Kidney epithelial cell (primary cell): ENCODE measurements at places on chromosomes 5 and 9. TPM values are rescaled to one million over a fixed set of nuclear protein-coding genes. Genes with fewer than 3 reads are reported as not detected.

DNA sequence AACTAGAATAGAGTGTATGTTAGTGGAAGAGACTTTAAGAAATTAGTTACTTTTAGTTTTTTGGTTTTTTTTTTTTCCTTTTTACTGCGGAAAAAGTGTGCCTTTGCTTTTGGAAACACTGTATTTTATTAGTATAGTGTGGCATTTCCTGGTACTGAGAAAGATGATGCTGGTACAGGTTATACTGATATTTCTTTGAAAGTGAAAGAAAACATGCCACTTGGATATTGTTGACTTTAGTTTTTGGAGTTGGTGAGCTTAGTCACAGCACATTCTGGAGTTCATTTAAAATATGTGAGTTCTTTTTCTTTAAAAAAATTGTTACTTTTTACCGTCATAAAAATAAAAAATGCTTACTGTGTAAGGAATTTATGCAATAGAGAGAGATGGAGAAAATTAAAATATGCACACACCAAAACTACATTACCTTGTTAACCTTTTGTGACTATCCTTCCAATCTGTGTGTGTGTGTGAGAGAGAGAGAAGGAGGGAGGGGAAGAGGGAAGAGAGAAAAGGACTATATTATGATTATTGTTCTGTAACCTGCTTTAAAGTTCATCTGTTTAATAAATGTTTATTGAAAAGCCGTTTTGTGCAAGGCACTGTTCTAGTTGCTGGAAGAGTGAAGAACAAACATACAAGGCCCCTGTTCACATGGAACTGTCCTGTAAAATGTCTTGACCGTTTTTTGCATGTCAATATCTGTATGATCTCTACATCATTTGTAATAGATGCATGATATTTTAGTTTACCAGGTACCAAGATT is 1.9 kb downstream of the UGCG start:
- no peak for DNase-seq

GRCh38 chr5:6995115-6995514 is 281.9 kb downstream of the TENT4A start:
- DNase-seq: no peak

- no peak for DNase-seq
Observed at GRCh38 chr9:123620239-123620638, 264.2 kb downstream of the CRB2 start.

DNA sequence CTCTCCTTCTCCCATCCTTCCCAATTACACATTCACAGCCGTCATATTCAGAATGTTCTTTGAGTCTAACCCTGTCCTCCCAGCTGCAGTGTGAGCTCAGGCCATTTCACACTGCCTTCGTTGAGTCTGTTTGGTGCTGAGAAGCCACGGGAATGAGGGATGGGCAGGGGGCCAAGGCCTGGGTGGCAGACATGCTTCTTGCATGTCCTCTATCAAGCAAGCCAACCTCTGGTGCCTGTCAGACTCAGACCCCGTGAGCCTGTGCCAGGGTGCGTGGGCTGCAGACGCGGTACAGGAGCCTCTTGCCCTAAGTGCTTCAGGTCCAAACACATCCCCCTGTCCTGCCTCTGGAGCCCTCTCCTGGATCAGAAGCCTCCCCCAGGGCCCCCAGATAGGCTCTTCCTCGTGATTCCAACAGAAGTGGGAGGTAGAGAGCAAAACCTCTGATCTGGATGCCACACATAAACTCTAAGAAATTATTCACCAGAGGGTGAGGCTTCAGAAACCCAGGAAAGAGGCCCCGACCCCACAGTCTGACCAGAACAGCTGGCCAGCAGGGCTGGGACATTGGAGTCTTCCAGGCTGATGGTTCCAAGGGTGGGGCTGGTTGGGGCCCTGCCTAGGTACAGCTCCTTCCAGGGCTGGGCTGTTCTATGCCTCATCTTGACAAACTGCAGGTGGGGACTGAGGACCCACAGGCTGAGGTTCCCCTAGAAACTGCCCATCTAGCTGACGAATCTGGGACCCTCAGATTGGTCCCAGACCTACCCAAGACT is 46.7 kb upstream of the CDKN2AIPNL start:
- DNase-seq: no peak

DNA sequence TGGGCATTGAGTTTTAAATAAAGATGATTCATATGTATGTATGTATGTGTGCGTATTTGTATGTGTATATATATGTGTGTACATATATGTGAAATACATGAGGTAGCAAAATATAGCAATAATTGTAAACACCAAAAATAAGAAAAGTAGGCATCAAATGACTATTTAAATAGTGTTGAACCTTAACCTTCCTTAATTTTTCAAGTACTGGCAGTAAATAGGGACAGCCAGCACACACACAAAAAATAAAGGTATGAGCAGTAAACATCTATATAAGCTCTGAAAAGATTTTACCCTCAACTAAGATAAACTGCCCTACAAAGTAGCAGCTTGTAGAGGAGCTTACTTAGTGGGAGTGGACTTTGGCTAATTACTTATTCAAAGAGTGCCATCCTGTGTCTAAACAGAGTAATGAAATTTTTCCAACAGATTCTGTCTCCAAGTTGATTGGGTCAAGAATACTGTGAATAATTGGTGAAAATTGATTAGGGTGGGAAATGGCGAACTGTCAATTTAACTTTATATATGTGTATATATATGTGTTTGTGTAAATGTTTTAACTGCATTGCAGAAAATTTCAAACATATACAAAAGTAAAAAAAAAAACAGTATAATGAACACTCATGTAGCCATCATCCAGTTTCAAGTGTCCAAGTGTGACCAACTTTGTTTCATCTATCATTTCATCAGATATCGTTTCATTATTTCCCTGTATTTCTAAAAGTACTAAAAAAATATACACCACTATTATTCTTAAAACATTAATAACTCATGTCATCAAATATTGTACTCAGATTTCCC is 2.0 kb upstream of the ADAMTS6 start:
- DNase-seq: no peak

DNA sequence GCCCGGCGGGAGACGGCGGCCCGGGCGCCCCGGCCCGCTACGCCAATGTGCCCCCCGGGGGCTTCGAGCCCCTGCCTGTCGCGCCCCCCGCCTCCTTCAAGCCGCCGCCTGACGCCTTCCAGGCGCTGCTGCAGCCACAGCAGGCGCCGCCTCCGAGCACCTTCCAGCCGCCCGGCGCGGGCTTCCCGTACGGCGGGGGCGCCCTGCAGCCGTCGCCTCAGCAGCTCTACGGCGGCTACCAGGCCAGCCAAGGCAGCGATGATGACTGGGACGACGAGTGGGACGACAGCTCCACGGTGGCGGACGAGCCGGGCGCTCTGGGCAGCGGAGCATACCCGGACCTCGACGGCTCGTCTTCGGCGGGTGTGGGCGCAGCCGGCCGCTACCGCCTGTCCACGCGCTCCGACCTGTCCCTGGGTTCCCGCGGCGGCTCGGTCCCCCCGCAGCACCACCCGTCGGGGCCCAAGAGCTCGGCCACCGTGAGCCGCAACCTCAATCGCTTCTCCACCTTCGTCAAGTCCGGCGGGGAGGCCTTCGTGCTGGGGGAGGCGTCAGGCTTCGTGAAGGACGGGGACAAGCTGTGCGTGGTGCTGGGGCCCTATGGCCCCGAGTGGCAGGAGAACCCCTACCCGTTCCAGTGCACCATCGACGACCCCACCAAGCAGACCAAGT is 723 bp downstream of the SNX18 start:
- no peak for DNase-seq

The BTNL9 gene
- total RNA-seq: 0.21 TPM in 1 of 2 replicates, not detected in the other

- DNase-seq: no peak
Observed at GRCh38 chr9:79700607-79701360, 129.0 kb downstream of the TLE4 start.

GRCh38 chr5:76333571-76333970 is 69.5 kb upstream of the IQGAP2 start:
- no peak for DNase-seq

- no peak for DNase-seq
Observed at GRCh38 chr5:6843335-6843734, 130.1 kb downstream of the TENT4A start.

DNA sequence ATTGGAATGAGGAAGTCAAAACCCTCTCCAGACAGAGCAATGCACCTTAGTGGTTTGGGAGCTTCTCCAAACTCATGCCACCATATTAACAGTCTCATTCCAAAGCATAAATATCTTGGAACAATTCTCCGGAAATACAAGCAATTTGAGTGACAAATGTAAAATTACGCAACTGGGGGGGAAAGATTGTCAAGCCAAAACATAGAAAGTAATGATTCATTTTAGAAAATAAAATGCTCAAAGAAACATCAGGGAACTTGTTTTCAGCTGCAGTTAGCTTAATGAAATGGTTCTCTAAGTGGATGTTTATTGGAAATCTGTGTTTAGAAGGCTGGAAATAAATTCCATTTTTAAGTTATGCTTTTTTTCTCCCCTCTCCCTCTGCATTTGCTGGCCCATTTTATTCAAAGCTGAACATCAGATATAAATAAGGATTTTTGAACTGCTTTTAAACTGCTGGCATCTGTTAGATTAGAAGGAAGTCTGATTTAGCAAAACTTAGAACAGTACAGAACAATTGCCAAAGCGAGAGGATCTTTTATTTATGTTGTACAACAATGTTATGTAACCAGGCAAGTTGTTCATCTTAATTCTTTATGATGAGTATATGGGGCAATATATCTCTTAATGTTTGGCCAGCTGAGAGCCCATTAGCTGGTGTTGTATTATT is 551.9 kb downstream of the PRELID2 start:
- DNase-seq: no peak

The CEP72 gene
- 2.7 and 4.8 TPM in 2 replicates for total RNA-seq

DNA sequence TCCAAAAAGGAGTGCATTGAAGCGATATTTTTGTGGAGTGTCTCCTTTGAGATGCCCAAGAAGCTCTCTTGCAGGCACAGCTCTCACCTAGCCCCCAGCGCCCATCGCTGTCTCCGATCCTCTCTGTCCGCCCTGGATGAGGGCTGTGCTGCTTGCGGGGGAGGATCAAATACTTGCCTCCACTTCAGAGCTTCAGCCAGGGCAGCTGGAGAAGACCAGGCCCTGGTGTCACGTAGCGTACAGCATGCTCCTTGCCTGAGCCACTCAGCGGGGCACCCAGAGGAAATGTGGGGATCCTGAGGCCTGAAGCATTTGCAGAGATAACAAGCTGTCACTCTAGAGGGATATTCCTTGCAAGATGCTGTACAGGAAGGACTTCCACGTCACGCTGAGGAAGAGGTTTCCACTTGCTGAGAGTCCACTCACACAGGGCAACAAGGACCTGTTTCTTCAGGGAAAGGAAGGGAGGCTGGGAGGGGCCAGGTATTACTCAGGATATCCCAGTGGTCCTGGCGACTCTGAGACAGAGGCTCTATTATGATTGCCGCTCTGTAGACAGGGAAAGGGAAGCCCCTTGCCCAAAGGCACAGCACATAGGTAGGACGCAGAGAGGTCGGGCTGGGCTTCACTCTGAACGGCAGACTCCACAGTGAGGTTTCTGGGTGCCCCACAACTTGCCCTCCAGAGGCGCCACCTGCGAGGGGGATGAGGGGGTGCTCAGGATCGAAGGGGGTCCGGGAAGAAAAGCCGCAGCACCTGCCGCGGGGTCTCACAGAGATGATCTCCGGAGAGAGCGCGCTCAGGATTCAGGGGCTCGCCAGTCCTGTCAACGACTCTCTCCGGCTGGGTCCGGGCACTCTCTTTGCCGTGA is 64.0 kb downstream of the CRB2 start:
- DNase-seq: no peak

DNA sequence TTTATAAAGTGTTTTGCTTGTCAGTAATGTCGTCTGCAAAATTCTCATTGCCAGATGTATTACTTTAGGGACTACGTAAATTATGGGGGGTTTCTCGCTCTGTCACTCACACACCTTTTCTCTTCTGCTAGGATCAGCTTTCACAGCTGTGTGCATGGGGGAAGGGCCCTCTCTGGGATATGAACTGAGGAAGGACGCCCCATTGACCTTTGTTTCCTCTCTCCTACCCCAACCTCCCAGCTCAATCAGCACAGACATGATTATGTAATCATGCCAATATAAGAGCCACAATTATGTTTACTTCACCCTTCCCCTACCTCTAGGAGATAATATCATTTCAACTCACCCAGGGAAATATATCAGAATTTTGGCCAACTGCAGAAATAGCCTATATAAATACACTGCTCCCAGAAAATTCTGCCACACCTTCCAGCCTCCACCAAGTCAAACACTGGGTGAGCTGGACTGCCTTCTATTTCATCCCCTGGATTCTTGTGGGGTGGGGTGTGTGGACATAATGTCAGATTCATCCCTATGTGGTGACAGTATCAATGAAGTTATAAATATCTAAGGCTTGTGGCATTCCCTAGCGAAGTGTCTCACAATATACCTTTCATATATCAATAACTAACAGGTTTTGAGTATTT is 12.6 kb upstream of the SEMA5A start:
- DNase-seq: no peak

- no peak for DNase-seq
Observed at GRCh38 chr5:168848569-168848968, 269.4 kb upstream of the PANK3 start.

The ACER2 gene
- 7.7 and 10.8 TPM in 2 replicates for total RNA-seq

GRCh38 chr9:135098400-135099105 is 11.1 kb downstream of the OLFM1 start:
- no peak for DNase-seq

GRCh38 chr9:127598839-127599549 is 13.1 kb upstream of the STXBP1 start:
- DNase-seq: no peak

DNA sequence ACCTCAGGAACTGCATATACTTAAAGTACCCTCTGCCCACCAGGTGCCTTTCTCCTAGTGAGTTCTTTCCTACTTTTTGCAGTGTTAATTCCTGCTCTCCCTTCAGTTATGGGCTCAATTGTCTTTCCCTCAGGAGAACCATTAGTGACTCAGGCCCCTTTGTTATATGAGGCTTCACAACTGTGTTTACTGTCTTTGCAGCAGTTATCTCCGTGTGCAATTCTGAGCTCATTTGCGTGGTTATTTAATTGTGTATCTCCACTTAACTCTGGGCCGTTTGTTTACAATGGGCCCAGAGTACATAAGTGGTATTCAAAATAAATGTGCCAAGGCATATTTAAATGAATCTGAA is 9.6 kb downstream of the FBXO38 start:
- no peak for DNase-seq

DNA sequence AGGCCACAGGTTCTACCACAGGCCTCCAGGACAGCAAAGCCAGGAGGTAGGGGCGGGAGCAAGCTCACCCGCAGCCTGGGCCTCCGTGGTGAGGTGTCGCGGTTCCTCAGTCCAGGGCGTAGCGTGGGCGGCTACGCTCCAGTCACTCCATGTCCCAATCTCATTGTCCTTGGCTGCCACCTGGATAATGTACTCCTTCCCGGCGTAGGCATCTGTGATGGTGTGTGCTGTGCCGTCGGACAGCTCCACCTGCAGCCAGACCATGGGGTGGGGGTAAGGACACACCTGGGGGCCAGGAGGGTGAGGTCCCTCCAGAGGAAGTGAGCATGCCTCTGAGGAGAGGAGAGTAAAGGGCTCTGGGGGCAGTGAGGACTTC is 29.8 kb upstream of the ENHO start:
- DNase-seq: no peak

The MYMK gene
- total RNA-seq: not detected in 2 replicates

- DNase-seq: no peak
Observed at GRCh38 chr9:134781591-134782302, 98.9 kb upstream of the FCN2 start.

DNA sequence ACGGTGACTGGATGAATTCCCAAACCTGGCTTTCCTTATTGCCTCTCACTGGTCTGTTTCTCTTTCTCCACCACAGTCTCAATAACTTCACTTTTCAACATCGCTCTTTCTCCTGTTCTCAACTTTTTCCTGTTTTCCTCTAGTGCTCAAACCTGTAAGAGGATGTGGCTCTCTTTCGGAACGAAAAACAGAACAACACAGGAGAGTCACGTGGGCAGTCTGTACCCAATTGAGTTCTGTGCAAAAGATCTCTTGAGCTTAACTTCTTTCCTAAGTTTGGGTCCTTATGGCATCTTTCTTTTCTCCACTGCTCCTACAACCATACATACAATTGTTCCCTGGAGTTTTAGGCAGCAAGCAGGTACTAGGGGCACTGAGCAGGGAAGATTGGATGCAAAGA is 8.9 kb downstream of the HAVCR1 start:
- DNase-seq: no peak
